AG08396 (cell line): ENCODE measurements at places on chromosomes 1 and 21.
A peak's percentile ranks its signal among the peaks of the same experiment; 100 is the strongest.

DNA sequence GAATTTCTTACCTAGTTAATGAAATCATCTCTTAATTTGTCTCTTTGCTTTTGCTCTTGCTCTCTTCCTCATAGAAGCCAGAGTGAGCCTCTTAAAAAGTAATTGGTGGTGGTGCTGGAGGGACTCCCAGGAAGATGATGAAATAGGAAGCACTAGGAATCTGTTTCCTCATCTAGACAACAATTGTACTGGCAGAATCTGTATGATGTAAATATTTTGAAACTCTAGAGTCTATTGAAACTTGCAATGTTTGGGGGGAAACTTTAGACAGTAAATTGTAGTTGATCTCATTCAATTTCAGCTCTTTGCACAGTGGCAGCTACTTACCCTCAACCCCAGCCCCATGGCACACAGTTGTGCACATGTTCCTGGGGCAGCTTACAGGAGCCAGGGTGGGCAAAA, 10.6 kb downstream of the RGSL1 start:
- DNase-seq: no peak

DNA sequence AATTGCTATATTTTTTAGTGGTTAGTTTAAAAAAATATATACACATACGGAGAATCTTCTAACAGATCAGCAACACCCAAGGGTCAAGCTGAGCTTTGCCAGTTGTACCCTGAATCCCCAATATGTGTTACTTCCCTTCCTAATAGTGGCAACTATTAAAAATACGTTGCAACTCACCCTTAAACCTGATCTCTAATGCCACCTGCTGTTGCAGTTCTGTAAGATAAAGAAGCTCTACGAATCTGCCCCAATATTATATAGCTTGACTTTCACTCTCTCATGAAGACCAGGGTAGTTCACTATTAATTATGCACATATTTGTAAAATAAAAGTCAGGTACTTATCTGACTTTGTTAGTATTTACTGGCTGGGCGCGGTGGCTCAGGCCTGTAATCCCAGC, 58.4 kb downstream of the ASH1L start:
- DNase-seq: no peak

DNA sequence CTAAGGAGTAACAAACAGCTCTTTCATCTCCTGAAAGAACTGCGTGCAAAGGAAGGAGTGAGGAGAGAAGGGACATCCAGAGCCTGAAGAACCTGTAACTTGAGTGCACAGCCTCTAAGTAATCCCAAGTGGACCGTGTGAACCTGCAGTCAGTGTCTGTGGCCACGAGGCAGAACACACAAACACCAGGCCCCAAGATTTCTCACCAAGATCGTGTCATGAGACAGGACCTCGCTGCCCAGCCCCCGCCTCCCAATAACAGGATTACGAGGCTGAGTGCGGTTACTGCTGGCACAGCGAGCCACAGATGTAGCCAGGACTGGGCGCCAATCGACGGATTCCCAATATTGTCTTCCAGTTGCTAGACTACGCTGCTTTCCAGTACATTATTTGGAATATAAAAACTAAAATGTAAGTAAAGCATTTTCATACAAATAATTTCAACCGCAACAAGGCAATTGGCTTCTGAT, 101.3 kb upstream of the SLC25A33 start:
- peak; percentile 58 for DNase-seq

GRCh38 chr1:61222240-61222639, 139.9 kb downstream of the NFIA start:
- DNase-seq: no peak

- no peak for DNase-seq
Observed at GRCh38 chr1:204835737-204836136, 34.9 kb upstream of the NFASC start.

GRCh38 chr1:11885916-11886315, 27.2 kb upstream of the NPPB start:
- no peak for DNase-seq

DNA sequence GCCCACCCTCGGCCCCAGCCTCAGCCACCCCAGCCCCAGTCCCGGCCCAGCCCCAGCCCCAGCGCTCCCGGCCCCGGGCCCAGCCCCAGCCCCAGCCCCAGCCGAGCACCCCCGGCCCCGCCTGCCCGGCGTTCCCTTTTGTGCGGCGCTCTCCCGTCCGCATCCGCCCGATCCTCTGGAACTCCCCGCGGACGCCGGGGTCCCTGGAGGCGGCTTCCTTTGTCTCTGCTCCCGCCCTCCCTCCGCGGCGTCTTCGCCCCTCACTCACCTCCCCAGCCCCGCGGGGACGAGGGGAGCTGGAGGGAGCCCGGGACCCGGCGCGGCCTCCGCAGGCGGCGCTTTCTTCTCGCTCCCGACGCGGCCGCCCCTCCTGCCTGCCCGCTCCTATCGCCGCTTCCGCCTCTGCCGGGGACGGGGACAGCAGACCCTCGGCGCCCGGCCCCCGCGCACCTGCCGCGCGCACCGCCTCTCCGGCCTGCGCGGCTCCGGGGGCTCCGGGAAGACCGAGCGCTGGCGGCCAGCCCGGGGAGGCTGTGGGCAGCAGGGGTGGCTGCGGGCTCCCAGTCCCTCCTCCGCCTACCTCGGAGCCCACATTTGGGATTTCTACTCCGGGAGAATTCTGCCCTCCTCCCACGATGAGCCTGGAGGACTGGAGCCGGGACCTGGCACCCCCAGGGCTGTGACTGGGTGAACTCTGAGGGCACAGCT, 14.0 kb downstream of the AGRN start:
- DNase-seq: no peak

DNA sequence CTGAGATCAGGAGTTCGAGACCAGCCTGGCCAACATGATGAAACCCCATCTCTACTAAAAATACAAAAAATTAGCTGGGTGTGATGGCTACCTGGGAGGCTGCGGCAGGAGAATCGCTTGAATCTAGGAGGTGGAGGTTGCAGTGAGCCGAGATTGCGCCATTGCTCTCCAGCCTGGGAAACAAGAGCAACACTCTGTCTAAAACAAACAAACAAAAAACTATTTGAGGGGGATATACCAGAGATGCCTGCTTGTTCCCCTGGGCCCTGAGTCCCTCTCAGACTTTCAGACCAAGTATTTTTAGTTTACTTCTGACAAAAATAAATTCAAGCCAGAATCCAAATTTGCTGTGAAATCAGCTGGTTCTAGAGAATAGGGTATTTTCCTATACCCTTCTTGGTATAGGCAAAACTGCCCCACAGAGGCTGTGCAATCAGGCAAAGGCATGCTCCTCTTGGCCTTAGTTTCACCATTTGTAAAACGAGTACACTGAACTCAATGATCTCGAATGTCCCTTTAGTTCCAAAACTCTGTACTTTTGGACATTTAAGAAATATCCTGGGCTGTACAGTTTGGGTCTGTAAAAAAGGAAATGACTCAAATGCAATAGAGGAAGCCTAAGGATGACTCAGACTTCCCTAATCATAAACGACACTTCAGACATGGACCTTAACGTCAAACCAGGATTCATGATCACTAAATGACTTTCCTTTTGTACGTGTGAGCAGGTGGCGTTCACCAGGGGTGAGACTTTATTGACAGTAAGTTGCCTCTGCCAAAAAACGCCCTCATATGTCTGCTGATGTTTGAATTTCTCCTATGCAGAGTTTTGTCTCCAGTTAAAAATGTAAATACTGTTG, 16.1 kb downstream of the ENSA start:
- DNase-seq: no peak

DNA sequence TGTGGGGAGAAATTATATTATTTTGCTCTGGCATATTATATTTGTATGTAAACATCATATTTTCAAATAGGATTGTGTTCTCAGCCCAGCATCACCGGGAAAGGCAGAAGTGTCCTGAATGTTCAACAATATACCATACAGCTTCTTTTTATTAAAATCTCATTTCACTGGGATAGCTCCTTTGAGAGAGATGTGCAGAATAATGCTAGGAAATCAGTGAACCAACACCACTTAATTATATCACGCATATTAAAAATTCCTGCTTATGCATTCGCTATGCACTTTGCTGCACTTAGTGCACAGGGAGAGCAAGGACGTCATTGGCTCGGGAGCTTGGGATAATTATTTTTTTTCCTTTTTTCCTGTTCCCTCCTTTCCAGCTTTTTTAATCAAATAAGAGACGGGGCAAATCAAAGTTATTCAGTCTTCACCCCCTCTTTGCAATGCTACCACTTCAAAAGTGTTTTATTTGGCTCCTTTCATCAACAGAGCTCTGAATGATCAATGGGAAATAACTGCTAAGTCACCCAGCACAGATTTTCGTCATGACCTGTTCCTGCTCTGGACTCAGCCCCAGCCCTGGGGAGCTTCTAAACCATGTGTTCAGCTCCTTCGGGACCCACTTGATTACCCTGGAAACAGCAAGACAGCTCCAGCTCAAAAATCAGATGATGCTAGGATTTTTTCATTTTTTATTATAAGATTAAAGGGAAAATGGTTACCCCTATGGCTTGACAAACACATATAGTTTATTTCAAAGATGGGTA, 165.5 kb upstream of the DUSP10 start:
- DNase-seq: no peak

- DNase-seq: no peak
Observed at GRCh38 chr1:147156642-147157041, 15.6 kb downstream of the PRKAB2 start.
